ENCODE measurements at places on chromosomes 7 and 10.
A peak's percentile ranks its signal among the peaks of the same experiment; 100 is the strongest.

GRCh38 chr7:88881136-88881535 lies 85.6 kb upstream of the TEX47 start:
- DNase-seq, result no peak

GRCh38 chr7:136174477-136175125 lies 197.4 kb upstream of the MTPN start:
- no peak for DNase-seq

GRCh38 chr10:5442990-5443370 lies 30.6 kb downstream of the NET1 start:
- DNase-seq, result no peak

GRCh38 chr7:143519411-143520131 lies 41.9 kb downstream of the TAS2R41 start:
- DNase-seq, result no peak

DNA sequence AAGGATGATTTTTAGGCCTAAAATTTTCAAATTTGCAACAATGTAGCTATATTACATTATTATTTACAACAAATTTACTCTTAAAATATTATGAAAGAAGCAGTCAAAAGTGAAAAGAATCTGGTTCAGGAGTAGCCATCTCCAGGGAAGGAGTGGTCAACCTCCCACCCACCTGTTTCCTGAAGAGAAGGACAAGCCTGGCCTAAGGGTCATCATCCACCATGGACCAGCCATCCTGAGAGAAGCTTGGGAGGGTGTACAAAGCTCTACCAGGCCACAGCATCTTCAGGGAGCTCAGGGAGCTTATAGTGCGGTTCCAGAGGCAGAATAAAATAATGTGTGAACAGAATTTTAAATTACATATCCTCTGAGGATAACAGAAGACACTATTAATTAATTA lies 38.1 kb downstream of the COL1A2 start:
- no peak for DNase-seq

DNA sequence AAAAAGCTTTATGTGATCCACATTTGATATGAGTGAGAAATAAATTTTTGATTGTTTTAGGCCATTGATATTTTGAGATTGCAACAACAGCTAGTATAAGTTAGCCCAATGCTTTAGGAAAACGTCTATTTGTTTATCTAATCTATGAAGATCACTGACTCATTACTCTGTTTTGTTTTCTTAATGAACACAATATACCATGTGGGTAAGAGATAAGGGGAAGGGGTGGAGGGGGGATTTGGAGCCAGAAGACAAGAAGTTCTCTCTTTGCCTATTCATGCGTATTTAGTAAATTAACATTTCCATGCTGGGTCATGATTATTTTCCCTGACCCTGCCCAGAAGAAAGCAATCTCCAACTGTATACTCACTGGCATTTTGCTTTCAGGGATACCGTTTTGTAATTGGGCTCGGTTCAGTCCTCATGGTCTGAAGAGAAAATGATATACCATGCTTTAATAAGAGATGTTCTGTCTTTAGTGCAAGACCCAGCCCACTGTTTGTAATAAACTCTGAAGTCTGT lies 359.5 kb upstream of the NPSR1 start:
- DNase-seq, result no peak

DNA sequence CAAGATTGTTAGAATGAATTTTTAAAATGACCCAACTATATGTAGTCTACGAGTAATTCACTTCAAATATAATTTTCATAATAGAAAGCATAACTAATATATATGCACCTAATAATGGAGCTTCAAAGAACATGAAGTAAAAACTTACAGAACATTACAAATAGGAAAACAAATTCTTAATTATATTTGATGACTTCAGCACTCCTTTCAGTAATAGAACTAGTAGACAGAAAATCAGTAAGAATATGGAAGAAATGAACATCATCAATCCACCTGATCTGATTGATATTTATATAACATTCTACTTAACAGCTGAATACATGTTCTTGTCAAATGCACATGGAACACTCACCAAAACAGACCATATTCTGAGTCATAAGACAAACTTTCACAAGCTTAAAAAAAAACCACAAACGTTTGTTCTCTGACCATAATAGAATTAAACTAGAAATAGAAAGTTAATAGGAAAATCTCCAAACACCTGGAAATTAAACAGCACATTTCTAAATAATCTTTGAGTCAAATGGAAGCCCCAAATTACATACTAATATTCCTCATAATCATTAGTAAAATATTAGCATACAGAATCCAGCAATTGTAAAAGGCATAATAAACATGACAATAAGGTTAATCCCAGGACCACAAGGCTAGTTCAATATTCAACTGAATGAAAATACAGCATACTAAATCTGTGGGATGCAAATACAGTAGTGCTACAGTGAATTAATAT lies 48.0 kb downstream of the BRAF start:
- no peak for DNase-seq

GRCh38 chr7:603152-603951 lies 83.7 kb upstream of the PDGFA start:
- DNase-seq, result no peak

DNA sequence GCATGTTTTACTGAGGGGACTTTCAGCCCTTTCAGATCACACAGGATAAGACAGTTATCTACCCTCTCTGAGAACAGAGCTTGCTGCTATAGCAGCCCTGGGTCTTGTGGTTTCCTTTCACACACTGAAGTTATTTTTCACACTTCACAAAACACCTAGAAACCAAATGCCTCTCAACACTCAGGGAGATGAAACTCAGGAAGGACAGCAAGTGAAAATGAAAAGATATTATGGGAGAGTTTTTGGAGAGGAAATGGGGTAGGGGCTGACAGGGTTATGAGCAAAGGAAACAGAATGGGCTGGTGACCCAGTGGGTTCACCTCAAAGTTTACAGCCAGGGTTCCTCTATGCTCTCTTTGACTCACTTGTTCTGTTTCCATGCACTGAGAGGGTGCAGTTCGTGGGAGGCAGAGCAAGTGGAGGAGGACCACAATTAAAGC lies 17.0 kb upstream of the GIMAP2 start:
- no peak for DNase-seq

- DNase-seq, result peak; percentile 18
Observed at GRCh38 chr7:145339319-145339718, 503.5 kb upstream of the TPK1 start.

GRCh38 chr7:118003476-118003875 lies 130.2 kb upstream of the CTTNBP2 start:
- no peak for DNase-seq

DNA sequence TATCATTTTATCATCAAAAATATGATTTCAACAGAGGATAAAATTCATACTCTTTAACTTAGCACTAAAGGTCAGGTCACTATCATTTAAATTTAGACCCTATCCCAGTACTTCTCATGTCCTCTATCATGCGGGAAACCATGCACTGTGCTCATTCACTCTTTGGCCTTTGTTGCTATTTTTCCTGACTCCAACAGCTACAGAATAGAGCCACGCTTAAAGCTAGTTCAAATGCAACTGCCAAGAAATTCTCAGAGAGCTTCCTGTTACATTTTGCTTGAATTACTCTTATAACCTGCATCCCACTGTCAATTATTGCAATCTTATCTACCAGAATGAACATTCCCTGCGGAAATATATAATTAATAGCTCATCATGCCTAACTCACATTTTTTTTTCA lies 58.3 kb downstream of the SEMA3A start:
- no peak for DNase-seq

DNA sequence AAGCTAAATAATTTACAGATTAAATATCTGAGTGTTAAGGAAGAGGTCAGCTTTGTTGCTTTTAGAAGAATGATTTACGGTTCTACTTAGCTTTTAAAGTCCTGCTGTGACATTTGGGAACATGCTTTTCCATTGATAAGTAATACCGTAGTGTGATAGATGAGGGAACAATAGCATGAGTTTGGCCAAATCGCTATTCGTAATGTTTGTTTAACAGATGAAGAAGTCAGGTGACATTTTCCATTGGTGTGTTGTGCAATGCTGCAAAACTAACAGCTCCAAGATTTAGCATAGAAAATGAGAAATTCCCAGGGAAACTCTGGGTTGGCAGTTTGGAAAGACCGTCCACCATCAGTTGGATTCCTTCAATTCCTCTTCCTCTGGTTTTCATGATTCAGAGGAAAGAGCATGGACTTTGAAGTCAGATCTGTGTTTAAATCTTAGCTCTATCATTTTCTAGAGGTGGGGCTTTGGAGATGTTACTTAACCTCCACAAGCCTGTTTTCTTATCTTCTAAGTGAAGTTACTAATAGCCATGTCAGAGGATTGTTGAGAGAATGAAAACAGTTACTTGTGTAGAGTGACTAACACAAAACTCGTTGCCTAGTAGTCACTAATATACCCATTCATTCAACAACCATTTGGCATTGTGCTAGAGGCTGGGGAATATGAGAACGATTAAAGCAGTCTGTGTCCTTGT lies 140.4 kb upstream of the BMPER start:
- no peak for DNase-seq

DNA sequence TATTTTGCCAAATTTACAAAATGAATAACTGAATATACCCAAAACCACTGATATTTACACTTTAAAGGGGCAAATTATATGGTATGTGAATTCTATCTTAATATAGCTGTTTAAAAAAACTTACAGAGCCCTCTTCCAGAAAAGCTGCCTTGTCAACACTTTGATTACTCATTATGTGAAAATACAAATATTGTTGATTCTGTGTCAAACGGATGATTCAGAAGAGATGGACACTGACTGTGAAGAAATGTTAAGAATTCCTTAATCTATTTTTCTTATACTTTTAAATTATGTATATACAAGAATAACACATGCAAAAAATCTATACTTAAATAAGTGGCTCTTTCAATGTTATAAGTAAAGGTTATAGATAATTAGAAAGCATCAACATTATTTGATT lies 41.5 kb downstream of the SMURF1 start:
- no peak for DNase-seq

DNA sequence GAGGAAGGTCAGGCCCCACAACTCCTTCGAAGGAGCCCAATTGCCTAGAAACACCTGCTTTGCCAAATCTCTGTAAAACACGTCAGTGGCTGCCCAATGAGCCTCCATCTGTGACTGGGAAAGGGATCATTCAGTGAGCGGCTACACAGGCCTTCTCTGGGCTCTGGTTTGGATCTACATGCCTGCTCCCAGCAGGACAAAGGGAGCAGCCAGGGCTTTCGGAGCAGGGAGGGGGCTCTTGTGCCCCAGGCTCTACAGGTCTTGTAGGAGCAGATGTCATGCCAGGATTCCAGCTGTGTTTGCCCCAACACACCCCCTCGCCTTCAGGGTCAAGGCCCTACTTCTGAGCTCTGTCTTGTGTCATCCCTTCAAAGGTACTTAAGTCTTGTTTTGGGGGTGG lies 73.5 kb downstream of the CLEC2L start:
- no peak for DNase-seq

GRCh38 chr7:2681929-2682799 lies 5.8 kb upstream of the AMZ1 start:
- DNase-seq, result no peak

- DNase-seq, result no peak
Observed at GRCh38 chr10:80196950-80197315, 8.4 kb downstream of the ANXA11 start.

- no peak for DNase-seq
Observed at GRCh38 chr10:133462512-133463305, 9.0 kb downstream of the SCART1 start.

GRCh38 chr7:35624299-35625186 lies 70.4 kb downstream of the HERPUD2 start:
- DNase-seq, result peak; percentile 22

DNA sequence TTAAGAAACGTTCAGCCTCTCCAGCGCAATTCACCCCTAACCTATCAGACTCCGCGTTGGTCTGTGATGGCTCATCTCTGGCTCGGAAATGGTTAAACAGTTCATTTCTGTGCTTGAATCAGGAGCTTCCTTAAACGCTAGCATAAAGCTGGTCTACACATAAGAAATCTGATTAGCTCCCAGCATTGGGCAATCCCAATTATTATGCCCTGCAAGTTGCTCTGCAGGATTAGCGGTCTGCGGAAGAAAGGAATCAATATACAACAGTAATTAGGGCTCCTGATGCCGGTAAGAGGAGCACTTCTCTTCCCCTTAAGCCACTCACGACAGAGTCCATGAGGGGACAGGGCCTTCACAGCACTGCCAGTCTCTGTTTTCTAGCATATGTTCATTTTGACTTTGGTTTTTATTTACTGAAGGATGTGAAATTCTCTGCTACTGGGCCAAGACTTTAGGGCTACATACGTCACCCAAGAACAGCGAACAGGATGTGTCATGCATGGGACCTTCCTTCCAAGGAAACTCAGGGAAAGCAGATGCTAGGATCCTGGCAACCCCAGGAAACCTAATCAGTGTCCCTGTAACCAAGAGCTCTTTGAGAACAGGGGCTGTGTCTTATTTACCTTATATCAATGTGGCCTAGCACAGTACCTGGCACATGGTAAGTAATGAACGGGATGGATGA lies 324.4 kb downstream of the KCNMA1 start:
- DNase-seq, result no peak

- no peak for DNase-seq
Observed at GRCh38 chr7:36760856-36761762, 36.8 kb upstream of the AOAH start.

GRCh38 chr10:93874309-93875031 lies 19.3 kb upstream of the SLC35G1 start:
- peak; percentile 60 for DNase-seq

DNA sequence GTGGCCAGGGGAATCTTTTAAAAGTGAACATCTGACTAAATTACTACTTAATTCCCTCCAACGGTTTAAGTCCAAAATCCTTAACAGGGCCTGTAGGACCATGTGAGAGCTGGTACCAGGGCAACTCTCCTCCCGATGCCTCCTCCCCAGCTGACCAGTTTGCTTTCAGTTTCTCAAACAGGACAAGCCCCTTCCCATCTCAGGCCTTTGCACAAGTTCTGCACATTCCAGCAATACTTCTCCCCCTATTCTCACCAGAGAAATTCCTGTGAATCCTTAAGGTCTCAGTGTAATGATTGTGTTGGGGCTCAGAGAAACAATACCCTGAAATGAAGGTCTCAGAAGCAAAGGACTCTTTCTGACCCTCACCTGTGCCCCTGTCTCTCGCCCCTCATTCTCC lies 8.0 kb upstream of the CALHM1 start:
- DNase-seq, result no peak

DNA sequence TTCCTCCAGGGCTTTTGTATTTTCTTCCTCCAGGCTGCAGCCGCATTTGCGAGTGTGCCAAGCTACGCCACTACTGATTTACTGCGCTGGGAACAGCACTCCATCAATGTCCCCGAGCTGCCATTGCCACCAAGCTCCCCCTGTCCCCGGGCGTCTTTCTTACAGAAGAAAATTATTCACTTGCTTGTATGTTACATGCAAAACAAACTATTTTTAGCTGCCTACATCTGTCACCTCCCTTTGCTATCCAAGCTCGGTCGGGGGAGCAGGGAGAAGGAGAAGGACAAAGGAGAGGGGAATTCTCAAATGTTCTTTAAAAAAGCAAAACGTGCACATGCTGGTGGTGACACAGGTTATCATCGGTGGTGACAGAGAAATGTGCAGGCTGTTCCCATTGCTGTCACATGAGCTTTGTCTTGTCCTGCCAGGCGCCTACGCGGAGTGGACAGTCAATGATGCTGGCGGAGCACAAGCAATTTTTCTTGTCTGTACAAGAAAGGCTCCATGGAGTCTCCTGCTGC lies 93.1 kb downstream of the ADARB2 start:
- DNase-seq, result no peak
